ENCODE measurements at places on chromosomes 7 and 10.

- DNase-seq, result no peak
Observed at GRCh38 chr7:139767561-139767982, 10.2 kb downstream of the HIPK2 start.

- no peak for DNase-seq
Observed at GRCh38 chr7:146875237-146875785, 758.7 kb downstream of the CNTNAP2 start.

DNA sequence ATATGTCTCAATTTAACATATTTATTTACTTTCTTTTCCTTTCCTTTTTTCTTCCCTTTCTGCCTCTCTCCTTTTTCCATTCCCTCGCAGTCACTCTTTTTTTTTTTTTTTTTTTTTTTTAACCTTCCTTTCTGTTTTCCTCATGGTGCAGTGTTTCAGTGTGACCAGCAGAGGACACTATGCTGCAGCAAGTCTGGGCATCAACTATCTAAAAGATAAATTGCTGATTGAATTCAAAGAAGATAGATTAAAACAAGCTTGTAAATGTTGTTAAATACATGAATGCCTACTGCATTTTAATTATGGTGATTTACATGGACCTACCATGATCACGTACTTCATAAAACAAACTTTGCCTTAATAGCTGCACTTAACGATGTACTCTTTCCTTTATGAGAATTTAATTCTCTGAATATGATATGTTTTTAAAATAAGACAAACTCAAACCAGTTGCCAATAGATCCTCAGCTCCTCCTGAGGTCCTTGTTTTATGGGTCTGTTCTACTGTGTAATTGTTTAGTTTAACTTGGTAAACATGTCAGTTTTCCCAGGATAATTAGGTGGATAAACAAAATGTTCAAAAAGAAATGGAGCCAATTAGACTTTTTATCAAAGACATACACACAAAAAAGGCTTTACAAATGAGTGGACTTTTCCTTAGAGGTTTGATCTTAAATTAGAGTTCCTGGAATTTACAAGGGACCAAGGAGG, 101.0 kb upstream of the AGR3 start:
- peak; percentile 31 for DNase-seq

GRCh38 chr7:118239014-118239413, 14.5 kb downstream of the ANKRD7 start:
- no peak for DNase-seq

GRCh38 chr7:88318196-88318595, 11.5 kb upstream of the STEAP4 start:
- no peak for DNase-seq

- DNase-seq, result no peak
Observed at GRCh38 chr10:100812978-100813377, 67.6 kb downstream of the PAX2 start.

- no peak for DNase-seq
Observed at GRCh38 chr7:133401225-133401624, 148.3 kb downstream of the EXOC4 start.

DNA sequence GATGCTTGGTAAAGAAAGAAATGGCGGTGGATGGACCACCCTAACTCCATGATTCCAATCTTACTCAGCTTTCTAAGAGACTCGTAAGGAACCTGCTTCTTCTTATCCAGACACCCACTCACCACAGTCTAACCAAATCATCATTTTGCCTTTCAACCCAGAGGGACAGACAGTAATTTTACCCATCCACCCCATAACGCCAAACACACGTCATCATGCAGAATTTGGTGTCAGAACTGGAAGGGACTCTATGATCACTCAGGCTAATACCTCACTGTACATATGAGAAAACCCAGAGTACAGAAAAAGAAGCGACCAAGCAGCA, 388 bp downstream of the ECD start:
- no peak for DNase-seq

- no peak for DNase-seq
Observed at GRCh38 chr10:111338805-111339204, 262.0 kb downstream of the ADRA2A start.

DNA sequence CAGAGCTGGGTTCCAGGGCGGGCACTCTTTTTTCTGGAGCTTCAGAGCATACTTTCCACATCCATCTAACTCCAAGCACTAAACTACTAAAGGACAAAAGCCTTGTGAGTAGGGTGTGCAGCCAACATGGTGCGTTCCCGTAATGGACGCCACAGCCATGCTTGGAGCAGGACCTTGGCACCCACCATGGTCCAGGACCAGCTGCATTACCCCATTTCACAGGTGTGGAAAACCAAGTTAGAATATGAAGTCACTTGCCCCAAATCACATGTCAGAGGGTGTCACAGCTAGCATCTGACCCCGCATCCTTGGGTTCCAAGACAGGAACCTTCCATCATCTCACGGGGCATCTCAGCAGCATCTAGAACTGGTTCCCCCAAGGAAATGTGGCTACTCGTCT, 112.4 kb downstream of the SMURF1 start:
- DNase-seq, result no peak

DNA sequence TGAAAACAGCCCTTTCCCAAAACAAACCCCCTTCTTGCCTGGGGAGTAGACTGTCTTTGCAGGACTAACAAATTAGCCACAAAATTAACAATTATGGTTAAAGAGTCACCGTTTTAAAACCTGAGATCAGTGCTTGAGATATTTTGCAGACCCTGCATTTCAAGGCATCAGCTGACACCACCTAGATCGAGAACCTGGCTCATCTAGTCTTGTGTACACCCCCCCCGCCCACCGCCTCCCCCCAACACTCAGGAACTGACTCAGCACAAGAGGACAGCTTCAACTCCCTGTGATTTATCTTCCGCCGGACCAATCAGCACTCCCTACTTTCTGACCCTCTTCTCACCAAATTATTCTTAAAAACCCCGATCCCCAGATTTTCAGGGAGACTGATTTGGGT, 737.1 kb downstream of the PHTF2 start:
- DNase-seq, result no peak

DNA sequence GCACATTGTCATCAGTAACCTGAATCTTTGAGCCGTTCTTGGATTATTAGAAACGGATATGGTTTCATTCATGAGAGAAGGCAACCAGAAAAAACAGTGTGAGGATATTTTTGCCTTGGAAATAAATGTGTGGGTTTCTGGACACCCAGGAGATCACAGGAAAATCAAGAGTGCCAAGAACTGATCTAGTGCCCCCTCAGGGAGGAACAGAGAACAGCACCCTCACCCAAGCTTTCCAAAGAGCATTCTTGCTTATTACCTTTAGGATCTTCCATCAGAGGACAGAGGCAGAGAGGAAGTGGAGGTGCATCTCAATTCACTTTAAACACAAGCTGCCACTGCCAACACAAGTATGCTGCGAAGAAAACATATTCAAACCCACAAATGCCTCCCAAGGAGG, 851.5 kb upstream of the COBL start:
- DNase-seq, result no peak

- DNase-seq, result no peak
Observed at GRCh38 chr10:112229901-112230300, 46.3 kb upstream of the GPAM start.

- no peak for DNase-seq
Observed at GRCh38 chr7:27133409-27134231, 3.1 kb upstream of the HOXA4 start.

DNA sequence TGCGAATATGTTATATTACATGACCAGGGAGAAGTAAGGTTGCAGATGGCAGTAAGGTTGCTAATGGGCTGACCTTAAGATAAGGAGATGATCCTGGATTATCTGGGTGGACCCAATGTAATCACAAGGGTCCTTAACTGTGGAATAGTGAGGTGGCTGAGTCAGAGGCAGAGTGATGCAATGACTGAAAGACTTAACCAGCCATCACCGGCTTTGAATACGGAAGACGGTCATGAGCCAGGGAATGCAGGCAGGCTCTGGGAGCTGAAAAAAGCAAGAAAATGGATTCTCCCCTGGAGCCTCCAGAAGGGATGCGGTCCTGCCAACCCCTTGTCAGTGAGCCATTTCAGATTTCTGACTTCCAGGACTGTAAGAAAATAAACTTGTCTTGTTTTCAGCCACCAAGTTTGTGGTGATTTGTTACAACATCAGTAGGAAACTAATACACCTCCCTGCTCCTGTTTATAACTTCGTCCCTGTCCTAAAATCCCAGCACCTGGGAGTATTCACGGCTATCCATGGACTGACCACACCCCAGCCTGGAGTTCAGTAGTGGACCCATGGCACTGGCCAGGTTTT, 4.6 kb upstream of the C10orf95 start:
- DNase-seq, result no peak

DNA sequence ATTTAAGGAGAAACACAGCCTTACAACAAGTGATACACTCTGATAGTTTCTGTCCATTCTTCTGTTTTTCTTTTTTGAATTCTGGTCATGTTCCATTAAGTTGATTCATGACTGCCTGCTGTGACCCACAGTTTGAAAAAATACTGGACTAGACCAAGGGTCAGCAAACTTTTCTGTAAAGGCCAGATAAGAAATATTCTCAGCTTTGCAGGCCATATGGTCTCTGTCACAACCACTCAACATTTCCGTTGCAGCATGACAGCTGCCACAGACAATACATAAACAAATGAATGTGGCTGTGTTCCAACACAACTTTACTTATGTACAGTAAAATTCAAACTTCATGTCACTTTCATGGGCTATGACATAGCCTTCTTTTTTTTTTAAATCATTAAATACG, 156.7 kb downstream of the PLXNA4 start:
- no peak for DNase-seq

DNA sequence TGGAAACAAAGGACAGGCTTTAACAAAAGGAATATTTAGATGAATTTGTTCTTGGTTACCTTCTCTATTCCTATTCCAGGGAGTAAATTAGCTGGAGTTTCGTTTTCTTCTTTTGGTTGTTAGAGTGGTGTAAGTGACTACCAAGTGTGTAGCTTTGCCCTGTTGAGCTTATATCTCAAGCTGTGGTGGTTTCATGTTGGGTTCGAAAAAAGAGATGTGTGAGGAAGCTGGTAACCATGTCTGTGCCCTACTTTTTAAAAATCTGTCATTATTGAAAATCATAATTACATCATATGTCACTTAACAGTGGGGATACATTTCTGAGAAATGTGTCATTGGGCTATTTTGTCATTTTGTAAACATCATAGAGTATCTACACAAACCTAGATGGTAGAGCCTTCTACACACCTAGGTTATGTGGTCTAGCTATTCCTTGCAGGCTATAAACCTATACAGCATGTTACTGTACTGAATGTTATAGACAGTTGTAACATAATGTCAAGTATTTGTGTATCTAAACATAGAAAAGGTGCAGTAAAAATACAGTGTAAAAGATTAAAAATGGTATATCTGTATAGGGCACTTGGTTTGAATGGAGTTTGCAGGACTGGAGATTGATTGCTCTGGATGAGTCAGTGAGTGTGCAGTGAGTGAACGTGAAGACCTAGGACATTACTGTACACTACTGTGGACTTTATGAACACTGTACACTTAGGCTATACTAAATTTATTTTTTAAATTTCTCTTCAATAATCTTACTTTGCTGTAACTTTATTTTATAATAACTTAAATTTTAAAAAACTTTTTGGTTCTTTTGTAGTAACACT, 90.4 kb downstream of the SEPTIN7 start:
- no peak for DNase-seq

DNA sequence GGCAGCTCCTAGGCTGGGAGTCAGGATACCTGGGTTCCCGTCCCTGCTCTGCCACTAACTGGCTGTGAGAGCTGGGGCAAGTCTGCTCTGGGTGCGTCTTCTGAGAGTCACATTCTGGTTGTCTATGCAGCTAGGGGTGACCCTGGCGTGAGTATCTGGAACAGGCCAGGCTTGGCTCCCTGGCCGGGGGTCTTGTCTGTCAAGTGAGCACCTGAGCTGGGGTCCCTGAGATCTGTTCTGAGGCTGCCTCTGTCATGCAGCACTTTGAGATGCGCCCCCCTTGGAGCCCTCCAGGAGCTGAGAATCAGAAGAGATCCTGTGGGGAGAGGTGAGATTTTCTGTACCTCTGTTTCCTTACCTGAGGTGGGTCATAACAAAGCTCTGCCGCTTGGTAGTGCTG, 7.5 kb downstream of the AGAP3 start:
- DNase-seq, result no peak

- no peak for DNase-seq
Observed at GRCh38 chr7:79272938-79273337, 180.5 kb downstream of the MAGI2 start.

GRCh38 chr10:25758041-25758457, 176.0 kb upstream of the MYO3A start:
- peak; percentile 42 for DNase-seq

DNA sequence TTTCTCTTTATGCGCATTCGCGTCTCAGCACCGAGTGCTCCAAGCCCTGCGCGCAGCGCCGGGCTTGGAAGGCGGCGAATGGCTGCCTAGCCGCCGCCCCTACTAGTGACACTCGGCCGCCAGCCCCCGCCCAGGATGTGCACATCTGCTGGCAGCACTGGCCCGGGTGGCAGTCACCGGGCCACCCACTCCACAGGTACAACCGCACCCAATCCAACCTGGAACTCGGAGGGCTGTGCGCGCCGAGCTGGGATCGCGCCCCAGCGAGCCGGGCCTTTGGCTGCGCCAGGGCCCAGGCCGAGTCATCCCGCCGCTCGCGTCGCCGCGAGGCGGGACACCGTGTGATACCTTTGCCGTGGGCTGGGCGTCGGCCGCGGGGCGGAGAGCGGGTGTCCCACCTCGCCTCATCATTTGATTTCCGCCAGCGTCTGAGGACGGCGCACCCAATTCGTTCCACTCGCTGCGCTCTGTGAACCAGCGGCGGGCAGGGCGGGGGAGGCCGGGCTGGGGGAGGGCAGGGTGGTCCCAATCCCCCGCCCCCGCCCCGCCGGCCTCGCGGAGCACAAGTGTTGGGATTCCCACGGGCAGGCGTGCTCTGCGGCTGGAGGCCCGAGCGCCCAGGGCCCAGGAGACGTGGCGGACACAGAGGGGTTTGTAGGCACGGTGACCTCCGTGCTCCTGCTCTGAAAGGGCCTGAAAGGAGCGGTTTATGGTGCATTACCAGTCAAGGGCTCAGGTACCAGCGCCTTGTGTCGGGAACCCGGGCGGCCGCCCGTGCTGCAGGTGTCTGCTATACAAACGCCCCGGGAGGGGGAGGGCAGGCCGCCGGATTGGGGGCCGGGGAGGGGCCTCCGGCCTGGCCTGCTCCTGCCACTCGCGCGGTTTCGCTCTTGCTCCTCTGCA, 17.8 kb upstream of the PTF1A start:
- DNase-seq, result peak; percentile 59

GRCh38 chr10:88150339-88150738, 286.9 kb downstream of the PTEN start:
- no peak for DNase-seq

Data from head of caudate nucleus (tissue), 42 donors.